ENCODE measurements at places on chromosomes 3 and 15.

DNA sequence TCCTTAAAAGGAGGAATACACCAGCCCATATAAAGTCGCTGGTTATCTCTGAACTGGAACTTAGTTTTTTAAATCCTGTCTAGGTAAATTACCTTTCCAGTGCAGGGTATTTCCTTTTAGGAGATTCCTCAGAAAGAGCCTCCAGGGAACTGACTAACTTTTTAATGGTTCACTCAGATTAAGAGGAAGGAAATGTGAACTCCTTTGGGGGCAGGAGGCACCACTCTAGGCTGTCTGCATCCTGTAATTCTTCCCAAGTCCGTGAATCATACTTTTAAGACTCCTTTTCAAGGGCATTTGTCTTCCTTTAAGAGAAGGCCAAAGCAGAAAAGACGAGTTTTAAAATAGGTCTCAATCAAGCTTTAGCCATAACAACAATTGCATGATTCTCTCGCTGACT, 871.2 kb upstream of the NR2F2 start:
- DNase-seq, result no peak

DNA sequence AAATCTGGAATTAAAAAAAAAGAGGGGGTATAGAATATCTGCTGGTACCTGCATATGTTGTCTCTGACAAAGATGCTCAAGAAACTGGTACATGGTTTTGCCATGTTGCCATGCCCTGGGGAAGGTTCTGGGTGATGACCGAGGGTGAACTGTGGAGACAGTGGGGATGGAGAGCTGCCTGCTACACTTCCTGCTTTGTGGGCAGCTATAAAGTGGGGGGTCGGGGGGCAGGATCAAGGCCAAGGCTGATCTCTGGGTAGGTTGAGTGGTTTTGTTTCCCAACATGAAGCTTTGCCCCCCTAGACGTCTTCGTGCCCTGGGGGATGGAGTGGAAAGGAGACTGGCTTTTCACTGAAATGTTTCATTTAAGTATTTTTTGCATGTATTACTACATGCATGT, 74.6 kb downstream of the IQSEC1 start:
- DNase-seq, result no peak

DNA sequence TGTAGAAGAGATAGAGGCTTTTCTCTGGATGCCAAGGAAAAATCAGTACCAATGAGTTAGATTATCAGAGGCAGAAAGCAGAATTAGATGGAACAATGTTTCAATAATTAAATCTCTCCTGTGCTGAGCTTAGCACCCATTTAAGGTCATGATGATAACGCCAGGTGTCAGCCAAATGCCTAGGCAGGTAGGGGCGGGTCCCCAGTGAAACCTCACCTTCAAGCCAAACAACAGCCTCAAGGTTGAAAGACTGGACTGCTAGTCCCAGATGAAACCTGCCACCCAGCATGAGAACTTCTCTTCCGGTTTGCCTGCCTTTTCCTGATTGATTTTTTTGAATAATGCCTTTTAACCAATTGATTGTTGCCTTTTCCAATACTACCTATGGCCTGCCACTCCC, 363.0 kb downstream of the PLOD2 start:
- no peak for DNase-seq

GRCh38 chr3:21390136-21390535, 360.9 kb downstream of the ZNF385D start:
- no peak for DNase-seq

DNA sequence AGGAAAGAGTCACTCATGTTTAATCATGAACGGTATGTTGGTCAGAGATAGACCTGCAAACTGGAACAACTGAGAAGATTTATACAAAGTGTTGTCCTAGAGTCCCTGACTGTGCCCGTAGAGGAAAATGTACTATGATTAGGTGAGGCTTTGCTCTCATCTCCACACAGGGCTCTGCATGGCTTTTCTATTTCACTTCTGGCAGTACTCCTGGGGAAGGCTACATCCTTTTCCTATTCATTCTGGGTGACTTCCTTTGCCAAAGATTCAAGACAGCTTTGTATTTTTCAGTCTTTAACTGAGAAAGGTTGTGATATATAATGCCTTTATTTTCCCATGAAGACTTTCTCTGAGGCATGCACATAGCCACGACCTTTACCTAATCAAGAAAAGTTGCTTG, 414.7 kb downstream of the ZBTB20 start:
- no peak for DNase-seq

GRCh38 chr15:90307661-90308060, 42.2 kb downstream of the NGRN start:
- no peak for DNase-seq

GRCh38 chr3:123464211-123464610, 15.3 kb upstream of the ADCY5 start:
- DNase-seq, result no peak

DNA sequence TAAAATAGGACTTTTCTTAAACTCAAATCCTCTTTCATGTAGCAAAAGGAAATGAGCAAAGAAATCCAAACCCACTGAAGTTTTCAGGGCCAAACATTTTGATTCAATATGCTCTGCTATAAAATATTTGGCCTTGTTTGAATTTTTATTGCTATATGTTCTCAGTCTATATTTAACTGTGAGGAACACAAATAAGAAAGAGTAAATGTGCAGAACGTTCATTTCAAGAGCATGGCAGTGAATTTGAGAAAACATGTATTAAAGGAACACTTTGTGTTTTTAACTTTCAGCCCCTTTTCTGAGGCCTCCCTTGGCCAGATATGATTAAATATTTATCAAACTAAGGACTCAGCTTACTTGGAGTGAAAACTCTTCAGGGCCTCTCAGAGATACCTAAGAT, 124.7 kb upstream of the CCNL1 start:
- DNase-seq, result no peak
